G401 (cell line): ENCODE measurements at places on chromosomes 6 and 20. TPM values are rescaled to one million over a fixed set of nuclear protein-coding genes. Genes with fewer than 3 reads are reported as not detected.
A peak's percentile ranks its signal among the peaks of the same experiment; 100 is the strongest.

GRCh38 chr20:51142448-51142847 lies 119.5 kb upstream of the KCNG1 start:
- no peak for DNase-seq

GRCh38 chr6:17859846-17860245 lies 127.6 kb downstream of the KIF13A start:
- DNase-seq, result no peak

Gene HEY2
- total RNA-seq, result not detected in 2 replicates

Gene ETV7
- 1.7 and 2.7 TPM in 2 replicates for total RNA-seq

DNA sequence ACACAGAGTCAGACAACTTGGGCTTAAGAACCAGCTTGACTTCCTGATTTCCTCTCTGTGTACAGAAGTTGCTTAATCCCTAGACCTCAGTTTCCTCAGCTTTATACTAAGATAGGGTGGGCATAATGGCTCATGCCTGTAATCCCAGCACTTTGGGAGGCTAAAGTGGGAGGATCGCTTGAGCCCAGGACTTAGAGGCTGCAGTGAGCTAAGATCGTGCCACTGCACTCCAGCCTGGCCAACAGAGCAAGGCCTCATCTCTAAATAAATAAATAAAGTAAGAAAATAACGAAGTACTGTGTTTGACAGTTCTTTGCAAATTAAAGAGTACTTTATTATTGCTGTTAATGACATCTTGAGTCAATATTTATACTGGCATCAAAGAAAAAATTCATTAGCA lies 41.7 kb downstream of the CNKSR3 start:
- no peak for DNase-seq

Gene EEF1A1
- 15,038 and 17,549 TPM in 2 replicates for total RNA-seq

DNA sequence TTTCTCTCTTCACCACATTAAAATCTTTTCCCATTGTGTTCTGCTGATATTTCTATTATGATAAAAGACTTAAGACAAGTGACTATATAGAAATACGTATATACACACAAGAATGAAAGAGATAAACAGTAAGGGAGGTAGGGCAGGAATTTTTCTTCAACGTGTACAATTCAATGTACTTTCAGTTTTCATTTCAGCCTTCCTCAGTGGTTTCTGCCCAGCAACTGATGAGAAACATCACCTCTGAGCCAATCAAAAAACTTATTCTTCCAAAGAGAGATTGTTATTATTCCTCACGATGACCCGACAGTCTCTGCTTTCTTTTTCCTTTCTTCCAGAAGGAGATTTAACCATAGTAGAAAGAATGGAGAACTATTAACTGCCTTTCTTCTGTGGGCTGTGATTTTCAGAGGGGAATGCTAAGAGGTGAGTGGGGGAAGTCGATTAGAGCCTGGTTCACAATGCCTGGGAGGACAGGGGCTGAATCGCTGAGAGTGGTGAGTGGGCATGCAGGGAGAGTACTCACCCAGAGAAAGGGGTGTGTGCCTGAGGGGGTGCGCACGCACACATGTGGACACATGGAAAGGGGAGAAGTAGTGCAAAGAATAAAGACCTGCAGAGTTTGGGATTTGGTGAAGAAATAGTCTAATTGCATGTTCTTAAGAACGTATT lies at the start of gene BTN3A1:
TSS of gene BTN3A1 (plus strand) at position 289 of the 672 bp plus-strand sequence. CDS start 3,289 bp downstream, outside the sequence.
- peak; percentile 87 for DNase-seq
